ENCODE measurements at places on chromosomes 1 and 21. TPM values are rescaled to one million over a fixed set of nuclear protein-coding genes. Genes with fewer than 3 reads are reported as not detected.

Gene GUCA2B
- not detected for total RNA-seq

Gene PIGP
- total RNA-seq = 14.7 TPM

Gene KRTAP21-2
- not detected for total RNA-seq

Gene GBP4
- not detected for total RNA-seq

Gene GCSAML
- not detected for total RNA-seq

Gene LMX1A
- not detected for total RNA-seq

Gene VWA5B1
- total RNA-seq = not detected

Gene SARS1
- total RNA-seq = 292 TPM

Gene AGTRAP
- total RNA-seq = 85.9 TPM

Gene TLR5
- total RNA-seq = not detected

Gene SPRR2G
- not detected for total RNA-seq

Gene AADACL4
- total RNA-seq = not detected

Gene FAM177B
- total RNA-seq = not detected

Gene ACTL8
- 0.30 TPM for total RNA-seq

Gene LRRC7
- under 0.01 TPM for total RNA-seq

Gene LRRC71
- 0.15 TPM for total RNA-seq

Gene INKA2
- total RNA-seq = 1.3 TPM

Gene GFI1
- 0.15 TPM for total RNA-seq

Gene RAB3B
- total RNA-seq = 15.2 TPM

Gene FALEC
- total RNA-seq = not detected

Gene CACNA1S
- total RNA-seq = not detected

Gene AIRE
- not detected for total RNA-seq

Gene CELA2B
- not detected for total RNA-seq

Gene SLC45A1
- 3.0 TPM for total RNA-seq

Gene TFF2
- not detected for total RNA-seq

Gene SDC3
- total RNA-seq = 35.5 TPM

Gene PPM1J
- 2.5 TPM for total RNA-seq

Gene ACTN2
- not detected for total RNA-seq

Gene ADGRL4
- 7.0 TPM for total RNA-seq

Gene NR5A2
- total RNA-seq = not detected
